Stromal cell of bone marrow (primary cell): ENCODE measurements at places on chromosomes 13 and 19.

DNA sequence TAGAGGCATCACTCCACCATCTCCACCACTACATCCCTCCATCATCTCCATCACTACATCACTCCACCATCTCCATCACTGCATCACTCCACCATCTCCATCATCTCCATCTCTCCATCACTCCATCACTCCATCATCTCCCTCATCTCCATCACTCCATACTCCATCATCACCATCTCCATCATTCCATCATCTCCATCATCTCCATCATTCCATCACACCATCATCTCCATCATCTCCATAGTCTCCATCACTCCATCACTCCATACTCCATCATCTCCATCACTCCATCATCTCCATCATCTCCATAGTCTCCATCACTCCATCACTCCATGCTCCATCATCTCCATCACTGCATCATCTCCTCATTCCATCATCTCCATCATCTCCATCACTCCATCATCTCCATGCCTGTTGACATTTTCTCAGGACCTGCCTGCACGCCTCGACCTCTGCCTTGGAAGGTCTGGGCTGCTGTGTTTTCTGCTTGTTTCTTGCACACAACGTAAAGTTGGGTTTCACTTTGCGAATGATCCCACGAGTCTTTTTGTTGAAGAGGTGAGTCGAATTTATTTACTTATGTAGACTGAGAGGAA, 21.2 kb upstream of the RASA3 start:
- DNase-seq = no peak

DNA sequence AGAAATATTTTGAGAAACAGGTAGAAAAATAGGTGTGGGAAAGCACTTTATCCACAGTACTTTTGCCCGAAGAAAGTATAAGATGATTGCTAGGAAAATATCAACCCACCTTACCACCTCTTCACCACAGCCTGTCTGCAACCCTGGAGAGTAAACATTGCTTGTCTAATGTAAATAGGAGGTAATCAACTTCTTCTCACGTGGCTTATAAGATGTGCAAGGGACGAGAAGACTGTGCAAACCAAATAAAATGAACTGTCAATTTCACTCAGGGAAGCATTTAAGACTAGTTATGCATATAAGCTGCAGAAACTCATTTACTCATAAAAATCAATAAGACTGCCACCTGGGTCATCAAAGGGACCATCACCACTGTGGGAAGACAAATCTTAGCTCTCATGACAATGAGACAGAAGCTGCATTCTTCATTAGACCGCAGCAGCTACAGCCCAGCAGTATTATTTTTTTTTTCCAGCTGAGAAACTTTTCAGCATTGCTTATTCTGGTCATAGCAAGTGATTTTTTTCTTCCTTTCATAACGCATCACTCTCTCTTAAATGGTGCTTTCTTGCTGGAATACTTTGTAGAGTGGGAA, 807.7 kb upstream of the GPC6 start:
- no peak for DNase-seq

DNA sequence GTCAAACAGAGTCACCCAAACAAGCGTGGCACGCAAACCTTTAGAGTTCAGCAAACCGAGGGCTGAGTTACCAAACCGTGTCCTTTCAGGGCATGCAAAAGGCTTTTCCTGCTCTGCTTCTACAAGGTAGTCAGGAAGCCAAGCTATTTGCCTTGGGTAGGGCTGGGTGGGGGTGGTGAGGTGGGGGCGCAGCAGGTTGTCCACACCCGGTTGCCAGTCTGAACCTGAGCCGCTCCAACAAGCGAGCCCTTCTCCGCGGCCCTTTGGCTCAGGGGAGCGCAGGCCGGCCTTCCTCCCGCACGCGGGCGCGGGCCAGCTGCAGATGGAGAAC, 347 bp upstream of the CLDN10 start:
- no peak for DNase-seq

DNA sequence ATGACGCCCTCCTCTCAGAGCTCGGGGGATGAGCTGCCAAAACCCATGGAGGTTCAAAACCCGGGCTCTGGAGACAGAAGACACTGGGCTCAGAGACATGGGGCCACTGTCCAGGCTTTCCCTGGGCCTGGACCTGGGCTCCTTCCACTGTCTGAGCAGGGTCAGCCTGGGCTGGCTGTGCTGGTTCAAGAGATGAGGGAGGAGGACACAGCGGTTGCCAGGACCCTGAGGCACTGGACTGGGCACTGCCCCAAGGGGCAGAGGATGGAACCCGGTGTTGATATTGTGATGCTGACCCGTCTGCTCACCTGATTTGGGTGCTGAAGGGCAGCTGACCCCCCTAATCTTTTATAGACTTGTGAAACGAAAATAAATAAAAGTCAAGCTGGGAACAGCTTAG, 14.1 kb upstream of the SIGLEC11 start:
- no peak for DNase-seq

GRCh38 chr13:103238441-103238840, 172.2 kb upstream of the SLC10A2 start:
- no peak for DNase-seq

- DNase-seq = no peak
Measured at GRCh38 chr19:48120505-48120904, 9.9 kb upstream of the PLA2G4C start.

GRCh38 chr13:102555914-102556553, 40.8 kb upstream of the TPP2 start:
- DNase-seq = peak; percentile 14

DNA sequence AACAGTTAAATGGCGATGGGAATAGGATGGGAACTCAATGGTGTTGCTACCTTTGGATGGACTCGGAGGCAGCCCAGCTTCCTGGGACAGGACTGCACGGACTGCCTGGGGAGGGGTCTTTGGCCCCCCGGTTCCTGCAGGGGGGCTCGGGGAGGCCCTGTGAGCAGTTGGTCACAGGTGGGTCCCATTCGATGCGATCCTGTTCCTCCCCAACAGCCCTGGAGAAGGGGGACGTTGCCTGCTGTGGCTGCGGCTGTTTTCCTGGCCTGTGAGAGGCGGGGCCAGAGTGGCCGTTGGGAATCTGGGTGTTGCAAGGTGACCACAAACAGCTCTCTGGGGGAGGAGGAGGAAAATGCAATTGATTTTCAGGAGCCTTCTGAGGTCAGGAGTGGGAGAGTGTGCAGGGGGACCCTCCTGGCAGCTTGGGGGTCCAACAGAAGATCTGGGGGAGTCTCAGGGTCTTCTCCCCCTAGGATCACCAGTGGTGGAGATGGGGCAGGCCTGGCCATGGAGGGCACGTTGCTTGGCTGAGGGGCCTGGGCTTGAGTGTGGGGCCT, 1.9 kb upstream of the PLPPR3 start:
- no peak for DNase-seq

DNA sequence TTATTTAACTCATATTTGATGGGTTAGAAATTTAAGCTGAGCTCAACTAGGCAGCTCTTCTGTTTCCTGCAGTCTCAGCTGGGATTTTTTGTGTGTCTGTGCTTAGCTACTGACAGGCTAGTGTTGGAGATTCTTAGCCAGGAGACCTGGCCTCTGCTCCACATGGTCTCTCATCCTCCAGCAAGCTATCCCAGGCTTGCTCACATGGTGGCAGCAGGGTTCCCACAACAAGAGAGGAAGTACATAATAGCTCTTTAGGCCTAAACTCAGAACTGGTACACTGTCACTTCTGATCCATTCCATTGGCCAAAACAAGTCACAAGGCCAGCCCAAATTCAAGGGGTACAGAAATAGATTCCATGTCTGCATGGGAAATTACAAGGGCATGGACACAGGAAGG, 406.2 kb downstream of the SUCLA2 start:
- DNase-seq = no peak

- no peak for DNase-seq
Measured at GRCh38 chr19:16285769-16286498, 38.7 kb upstream of the KLF2 start.

GRCh38 chr19:28972058-28972852, 240.7 kb downstream of the UQCRFS1 start:
- no peak for DNase-seq

DNA sequence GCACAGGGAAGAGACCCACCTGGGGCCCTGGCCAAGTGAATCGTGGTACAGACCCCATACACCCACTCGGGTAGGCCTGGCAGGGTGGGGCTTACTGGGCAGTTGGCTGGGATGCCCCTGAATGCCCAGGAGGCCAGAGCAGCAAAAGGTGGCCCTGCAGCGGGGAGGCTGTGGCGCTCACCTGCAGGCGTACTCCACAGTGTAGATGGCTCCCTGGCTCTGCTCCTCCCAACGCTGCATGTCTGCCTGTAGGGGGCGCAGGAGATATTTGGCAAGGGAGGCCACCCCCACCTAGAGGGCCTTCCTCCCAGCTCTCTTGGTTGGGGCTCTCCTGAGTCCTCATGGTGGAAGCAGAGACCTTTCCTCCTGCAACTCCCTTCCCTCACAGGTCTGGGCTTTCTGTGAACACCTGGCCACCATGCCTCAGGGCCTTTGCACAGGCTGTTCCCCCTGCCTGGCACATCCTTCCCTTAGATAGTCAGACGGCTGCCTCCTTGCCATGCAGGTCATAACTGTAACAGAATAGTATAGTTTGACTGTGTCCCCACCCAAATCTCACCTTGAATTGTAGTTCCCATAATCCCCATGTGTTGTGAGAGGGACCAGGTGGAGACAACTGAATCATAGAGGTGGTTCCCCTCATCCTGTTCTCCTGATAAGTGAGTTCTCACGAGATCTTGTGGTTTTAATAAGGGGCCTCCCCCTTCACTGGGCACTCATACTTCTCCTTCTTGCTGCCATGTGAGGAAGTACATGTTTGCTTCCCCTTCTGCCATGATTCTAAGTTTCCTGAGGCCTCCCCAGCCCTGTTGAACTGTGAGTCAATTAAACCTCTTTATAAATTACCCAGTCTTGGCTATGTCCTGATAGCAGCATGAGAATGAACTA, 5.9 kb downstream of the BORCS8 start:
- no peak for DNase-seq

GRCh38 chr13:27038323-27038722, 133.3 kb downstream of the USP12 start:
- DNase-seq = peak; percentile 70

DNA sequence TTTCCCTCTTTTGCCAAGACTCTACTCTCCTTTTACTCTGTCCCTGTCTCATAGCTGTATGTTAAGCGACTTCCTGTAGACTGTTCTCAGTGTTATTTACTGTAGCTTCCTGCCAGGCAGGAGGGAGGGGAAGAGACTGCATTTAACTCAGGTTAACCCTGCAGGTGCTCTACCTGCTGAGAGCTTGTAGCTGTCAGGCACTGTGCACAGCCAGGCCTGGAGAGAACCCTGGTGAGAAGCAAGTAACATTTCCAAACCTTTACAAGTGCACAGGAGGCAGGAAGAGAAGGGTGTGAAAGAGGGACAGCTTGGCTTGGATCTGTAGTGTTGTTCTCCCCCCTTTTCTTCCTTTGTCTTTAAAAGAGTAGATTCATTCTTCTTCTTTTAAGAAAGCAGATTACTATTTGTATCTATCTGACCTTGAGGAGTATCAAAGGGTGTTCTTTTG, 167.1 kb downstream of the LMO7 start:
- no peak for DNase-seq

DNA sequence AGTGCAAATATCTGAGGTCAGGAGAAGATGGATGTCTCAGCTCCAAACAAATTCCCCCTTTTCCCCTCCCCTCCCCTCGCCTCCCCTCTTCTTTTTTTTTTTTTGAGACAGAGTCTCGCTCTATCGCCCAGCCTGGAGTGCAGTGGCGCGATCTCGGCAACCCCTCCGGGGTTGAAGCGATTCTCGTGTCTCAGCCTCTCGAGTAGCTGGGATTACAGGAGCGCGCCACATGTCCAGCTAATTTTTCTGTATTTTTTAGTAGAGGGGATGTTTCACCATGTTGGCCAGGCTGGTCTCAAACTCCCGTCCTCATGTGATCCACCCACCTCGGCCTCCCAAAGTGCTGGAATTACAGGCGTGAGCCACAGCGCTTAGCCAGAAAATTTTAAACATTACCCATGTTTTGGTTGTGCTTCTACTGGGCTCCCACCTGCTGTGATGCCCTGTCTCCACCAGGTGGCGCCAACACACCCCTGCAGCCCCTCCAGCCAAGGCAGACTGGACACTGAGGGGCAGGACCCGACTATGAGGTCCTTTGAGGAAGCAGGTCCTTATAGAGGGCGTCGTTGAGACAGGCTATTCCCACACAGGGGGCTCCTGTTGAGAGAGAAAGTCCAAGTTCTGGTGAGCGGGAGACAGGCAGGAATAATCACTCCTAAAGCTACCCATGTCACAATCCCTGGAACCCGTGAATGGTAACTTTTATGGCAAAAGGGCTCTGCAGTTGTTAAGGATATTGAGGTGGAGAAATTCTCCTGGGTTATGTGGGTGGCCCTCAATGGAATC, 6.3 kb downstream of the ERICH4 start:
- peak; percentile 33 for DNase-seq

DNA sequence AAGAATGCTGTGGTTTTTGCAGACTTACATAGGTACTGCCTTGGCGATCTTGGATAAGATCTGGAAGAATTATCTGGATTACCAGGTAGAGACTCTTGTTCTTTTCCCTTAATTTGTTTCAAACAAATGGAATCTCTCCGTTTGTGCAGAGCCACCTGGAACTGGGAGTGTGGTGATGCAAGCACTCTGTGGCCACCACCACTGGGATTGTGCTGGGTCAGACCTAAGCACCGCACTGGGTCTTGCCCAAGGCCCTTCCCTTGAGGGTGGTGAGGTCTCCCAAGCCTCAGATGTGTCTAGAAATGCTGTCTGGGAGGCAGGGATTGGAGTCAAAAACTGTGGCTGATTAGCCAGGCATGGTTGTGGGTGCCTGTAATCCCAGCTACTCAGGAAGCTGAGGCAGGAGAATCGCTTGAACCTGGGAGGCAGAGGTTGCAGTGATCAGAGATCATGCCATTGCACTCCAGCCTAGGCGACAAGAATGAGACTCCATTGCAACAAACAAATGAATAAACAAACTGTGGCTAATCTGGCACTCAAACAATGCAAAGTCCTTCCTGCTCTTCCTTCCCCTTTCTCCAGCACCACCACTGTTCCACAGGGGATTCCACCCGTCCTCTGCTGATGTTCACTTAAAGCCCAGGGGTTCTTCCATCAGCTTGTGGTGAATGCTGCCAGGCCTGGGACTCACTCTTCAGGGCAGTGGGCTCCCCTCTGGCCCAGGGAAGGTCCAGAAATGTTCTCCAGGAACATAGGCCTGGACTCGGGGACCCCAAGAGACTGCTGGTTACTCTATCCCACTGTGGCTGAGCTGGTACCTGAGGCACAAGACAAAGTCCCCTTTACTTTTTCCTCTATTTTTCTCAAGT, 10.8 kb upstream of the CEACAM1 start:
- no peak for DNase-seq

- DNase-seq = no peak
Measured at GRCh38 chr13:76474966-76475365, 411.2 kb downstream of the KCTD12 start.
